ENCODE measurements at places on chromosomes 2 and 18.
A peak's percentile ranks its signal among the peaks of the same experiment; 100 is the strongest.

DNA sequence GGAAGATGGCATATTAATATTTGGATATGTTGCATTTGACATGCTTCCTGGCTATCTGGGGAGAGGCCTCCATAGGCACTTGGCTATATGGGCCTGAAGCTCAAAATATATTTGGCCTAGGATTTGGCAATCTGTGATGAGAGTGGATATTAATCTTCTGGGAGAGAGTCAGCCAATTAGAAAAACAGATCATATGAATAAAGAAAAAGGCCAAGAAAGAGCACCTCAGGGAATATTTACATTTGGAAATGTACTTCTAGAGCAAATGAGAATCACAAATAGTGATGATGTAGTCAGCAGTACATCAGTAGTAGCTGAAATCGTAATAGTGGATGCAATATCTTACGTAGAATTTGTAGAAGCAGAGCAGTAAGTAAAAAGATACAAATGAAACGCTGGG lies 277.0 kb downstream of the CTNNA2 start:
- DNase-seq, result no peak

DNA sequence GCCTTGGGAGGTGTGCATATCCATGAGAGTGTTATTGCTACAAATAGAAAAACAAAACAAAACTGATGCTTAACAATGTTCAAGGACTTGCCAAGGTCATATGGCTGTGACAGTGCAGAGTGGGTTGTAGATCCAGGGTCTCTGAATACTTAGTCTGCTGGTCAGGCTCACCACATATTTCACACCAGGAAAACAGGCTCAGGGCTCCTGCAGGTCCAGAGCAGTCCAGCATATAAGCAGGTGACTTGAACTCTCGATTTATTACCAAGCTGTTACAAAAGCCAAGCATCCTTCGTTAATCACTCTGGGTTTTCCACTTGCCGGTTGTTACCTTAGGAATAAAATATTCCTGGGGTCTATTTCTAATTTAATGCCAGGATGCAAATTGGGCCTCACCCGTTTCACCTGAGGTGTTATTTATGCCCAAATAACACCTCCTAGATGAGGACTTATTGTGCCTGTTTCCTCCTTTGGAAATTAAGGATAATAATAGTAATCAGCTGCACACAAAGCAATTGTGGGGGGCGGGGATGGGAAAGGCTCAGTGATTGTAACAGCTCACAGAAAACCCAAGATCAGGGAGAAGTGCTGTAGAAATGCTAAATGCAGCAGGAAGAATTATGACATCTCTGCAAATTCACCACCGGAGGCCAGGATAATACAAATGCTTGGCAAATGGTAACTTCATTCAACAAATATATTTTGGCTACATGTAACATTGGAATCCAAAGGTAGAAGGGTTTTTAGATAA lies 72.9 kb downstream of the TMEM182 start:
- DNase-seq, result no peak

DNA sequence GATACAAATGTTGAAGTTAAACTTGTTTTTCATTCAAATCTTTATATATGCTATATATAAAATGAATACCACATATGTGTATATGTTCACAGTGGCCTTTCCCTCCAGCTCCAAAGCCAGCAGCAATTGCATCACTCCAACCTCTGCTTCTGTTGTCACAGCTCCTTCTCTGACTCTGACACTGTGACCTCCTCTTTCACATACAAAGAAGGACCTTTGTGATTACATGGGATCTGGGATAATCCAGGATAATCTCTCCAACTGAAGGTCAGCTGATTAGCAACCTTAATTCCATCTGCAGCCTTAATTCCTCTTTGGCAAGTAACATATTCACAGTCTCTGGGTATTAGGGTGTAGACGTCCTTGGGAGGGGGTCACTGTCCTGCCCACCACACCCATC lies 8.4 kb downstream of the FLACC1 start:
- no peak for DNase-seq

- DNase-seq, result no peak
Observed at GRCh38 chr2:88121678-88122077, 6.2 kb downstream of the FABP1 start.

DNA sequence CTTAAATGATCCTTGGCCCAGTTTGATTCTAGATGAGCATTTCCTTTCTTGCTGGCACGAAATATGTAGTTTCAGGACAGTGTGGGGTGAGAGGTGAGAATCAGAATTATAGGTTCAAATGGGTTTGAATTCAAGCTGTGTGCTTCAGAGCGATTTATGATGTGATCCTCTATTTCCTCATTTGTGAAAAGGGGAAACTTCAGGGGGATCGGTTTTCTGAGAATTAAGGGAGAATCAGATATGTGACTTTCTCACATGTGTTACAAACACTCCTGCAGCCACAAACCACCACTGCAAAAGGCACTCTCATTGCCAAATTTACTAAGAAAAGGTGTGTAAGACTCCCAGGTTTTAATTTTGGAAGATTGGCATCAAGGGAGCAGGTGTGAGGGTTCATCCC lies 24.4 kb downstream of the HK2 start:
- no peak for DNase-seq

- no peak for DNase-seq
Observed at GRCh38 chr2:25938345-25938744, 44.0 kb downstream of the KIF3C start.

DNA sequence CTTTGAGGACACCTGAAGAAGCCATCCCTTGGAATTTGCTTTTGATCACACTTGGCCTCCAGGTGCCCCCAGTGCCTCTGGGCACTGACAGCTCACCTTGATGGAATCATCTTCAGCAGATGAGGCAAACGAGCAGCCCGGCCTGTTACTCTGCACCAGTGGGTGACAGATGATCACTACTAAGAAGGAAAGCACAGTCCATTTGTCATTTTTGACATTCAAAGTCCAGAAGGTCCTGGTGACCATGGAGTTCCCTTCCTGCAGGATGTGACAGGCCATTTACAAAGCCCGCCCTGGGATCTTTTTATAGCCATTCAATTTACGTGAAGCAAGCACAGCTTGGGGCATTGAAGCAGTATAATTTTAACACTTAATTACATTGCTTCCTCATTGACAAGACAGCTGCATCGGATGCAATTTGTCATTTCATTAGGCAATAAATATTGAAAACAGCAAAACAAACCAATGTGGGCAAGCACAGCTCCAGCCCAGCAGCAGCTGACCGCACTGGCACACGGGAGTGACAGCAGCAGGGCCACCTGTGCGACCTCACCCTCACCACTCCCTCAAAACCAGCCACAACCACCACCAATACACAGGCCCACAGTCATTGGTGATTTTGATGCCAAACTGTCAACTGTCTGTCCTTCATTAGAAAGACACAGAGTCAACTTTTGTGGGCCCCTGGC lies 76.0 kb upstream of the SLC66A3 start:
- DNase-seq, result no peak

DNA sequence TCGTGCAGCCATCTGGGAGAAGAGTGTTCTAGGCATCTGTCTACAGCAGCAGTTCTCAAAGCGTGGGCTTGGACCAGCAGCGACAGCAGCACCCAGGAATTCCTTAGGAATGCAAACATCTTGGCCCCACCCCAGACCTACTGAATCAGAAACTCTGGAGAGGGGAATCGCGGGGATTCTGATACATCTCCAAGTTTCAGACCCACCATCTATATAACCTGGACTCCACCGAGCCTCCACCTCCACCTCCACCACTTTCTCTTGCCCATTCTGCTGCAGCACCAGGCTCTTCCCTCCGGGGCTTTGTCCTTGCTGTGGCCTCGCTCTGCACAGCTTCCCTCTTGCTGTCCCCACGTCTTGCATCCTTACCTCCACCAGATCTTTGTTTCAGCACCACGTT lies 256.4 kb downstream of the BCL2 start:
- no peak for DNase-seq

GRCh38 chr2:176852667-176853066 lies 359.9 kb upstream of the HNRNPA3 start:
- no peak for DNase-seq

- no peak for DNase-seq
Observed at GRCh38 chr2:25262288-25262687, 79.4 kb downstream of the DNMT3A start.

- DNase-seq, result no peak
Observed at GRCh38 chr18:56986829-56987228, 160.1 kb upstream of the BOD1L2 start.

DNA sequence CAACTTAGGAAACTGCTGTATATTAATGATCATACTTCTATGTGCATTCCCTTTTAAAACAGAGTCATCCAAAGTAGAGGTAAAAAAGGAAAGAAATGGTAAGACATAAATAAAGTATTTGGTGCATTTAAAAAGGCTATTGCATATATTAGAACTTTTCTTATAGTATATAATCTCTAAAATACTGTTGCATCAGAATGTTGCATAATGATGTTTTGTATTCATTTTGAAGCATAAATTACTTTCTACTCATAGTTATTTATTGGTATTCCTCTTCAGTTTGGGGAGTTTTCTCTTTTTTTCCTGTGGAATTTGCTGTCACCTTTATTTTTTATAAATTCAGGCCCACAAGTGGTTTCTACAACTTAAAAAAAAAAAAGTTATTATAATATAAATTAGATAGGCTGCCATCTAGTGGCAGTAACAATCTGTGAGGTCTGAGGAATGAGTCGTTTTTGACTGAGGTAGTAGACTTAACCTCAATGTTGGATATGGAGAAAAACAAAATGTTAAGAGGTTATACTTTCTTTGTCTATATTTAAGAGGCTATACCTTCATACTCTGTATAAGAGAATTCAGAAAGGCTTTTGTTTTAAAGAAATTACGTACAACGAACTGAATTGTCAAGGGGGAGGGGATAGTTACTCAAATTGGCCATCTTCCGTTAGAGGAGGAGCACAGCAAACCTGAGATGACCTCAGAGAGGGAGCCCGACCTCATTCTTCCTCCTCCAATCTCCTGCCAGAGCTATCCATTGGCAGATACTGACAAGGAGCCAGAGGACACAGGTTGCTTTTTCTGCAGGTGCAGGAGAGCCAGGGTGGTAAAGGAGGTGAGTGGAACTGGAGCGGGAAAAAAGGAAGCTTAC lies 23.8 kb downstream of the ANKAR start:
- peak; percentile 42 for DNase-seq

DNA sequence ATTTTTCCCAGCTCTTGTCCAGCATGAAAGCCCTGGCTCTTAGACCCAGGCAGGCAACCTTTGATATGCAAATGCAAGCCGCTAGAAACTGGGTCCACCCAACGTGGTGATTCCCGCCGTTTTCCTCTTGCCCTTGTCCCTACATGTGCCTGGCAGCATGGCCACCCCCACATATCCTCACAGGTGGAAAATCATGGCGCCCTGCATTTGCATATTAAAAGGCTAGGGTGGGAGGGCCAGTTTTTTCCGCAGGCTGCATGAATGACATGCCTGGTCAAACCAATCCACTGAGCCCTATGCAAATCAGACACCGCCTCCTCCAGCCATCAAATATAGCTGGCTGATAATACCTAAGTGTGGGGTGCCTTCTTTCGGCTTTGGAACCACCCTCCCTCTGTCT lies 1091.8 kb upstream of the NXPH2 start:
- DNase-seq, result no peak

DNA sequence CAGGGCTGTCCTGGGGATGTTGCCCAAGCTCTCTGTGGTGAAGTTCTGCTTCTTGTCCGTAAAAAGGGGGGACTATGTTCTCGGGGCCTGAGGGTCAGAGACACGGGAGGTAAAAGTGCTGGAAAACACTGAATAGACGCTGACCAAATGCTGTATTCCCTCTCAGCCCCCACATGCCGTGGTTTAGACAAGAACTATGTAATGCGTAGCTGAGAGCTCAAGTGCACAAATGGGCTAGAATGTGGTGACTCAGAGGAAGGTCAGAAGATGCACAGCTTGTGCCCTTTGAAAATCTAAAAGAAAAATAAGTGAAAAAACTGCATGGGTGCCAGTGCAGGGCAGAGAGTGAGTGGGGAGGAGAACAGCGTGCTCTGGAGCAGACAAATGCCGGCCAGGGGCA lies 80.3 kb upstream of the MAP4K4 start:
- DNase-seq, result no peak
